ENCODE measurements at places on chromosomes 6 and 20. TPM values are rescaled to one million over a fixed set of nuclear protein-coding genes. Genes with fewer than 3 reads are reported as not detected.

DNA sequence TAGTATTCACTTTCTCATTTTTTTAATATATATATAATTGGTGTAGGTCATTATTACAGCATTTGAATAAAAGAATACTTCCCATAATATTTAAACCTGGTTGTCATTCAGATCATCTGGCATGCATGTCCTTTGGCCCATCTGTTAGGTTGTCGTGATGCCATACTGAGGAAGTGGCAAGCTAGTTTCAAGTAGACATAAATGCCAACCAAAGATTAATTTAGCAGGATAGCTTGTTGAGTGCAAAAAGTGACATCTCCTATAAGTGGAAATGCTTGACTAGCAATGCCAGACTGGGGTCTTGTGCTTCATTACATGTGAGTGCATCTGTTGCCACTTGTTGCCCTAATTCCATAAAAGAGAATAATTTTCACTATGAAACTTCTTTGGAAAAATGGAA is 1044.7 kb downstream of the GRIK2 start:
- no peak for DNase-seq

GRCh38 chr6:37783025-37783855 is 36.3 kb upstream of the ZFAND3 start:
- DNase-seq, result peak; percentile 60

Gene PACRG
- total RNA-seq, result not detected

Gene SLC52A3
- total RNA-seq, result not detected

Gene SPEF1
- total RNA-seq, result 0.36 TPM

GRCh38 chr6:28068067-28068466 is 12.3 kb upstream of the ZNF165 start:
- no peak for DNase-seq

DNA sequence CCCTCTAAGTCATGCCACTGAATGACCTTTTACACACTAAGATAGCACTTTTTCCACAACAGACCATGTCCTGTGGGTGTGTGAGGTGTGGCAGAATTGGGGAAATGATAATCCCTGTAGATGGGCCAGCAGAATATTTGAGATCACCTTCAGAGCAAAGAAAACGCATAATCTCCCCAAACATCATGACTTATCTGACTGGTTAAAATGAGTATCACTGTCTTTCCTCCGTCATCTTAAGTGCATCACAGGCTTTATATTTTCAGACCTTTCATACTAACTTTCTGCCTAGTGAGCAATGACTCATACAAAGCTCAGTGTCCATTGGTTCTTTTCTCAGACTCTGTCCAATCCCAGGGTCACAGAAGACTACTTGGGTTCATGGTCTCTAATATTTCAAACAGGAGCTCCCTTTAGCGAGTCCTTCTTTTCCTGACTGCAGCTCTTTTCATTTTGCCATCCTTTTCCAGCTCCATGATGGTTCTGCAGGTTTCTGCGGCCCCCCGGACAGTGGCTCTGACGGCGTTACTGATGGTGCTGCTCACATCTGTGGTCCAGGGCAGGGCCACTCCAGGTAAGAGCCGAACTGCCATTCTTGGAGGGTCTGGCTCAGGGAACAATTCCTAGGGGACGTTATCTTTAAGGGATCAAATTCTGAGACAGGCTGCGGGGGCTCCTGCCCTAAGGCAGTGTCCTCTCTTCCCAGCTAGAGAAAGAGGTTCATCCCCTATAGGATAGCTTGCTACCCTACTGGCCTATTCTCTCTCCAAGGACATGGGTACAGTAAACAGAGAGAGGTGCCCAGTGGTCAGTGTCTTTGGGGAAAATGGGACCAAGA is at the start of gene HLA-DPB1:
Gene HLA-DPB1, plus strand, starts transcription at position 423 of the 838 bp plus-strand sequence. Its CDS starts 52 bp downstream, at position 475.
- peak; percentile 73 for DNase-seq

- DNase-seq, result no peak
These were observed 632.3 kb downstream of the TFAP2B start for GRCh38 chr6:51450958-51451357.

Gene CFB
- 0.40 TPM for total RNA-seq

DNA sequence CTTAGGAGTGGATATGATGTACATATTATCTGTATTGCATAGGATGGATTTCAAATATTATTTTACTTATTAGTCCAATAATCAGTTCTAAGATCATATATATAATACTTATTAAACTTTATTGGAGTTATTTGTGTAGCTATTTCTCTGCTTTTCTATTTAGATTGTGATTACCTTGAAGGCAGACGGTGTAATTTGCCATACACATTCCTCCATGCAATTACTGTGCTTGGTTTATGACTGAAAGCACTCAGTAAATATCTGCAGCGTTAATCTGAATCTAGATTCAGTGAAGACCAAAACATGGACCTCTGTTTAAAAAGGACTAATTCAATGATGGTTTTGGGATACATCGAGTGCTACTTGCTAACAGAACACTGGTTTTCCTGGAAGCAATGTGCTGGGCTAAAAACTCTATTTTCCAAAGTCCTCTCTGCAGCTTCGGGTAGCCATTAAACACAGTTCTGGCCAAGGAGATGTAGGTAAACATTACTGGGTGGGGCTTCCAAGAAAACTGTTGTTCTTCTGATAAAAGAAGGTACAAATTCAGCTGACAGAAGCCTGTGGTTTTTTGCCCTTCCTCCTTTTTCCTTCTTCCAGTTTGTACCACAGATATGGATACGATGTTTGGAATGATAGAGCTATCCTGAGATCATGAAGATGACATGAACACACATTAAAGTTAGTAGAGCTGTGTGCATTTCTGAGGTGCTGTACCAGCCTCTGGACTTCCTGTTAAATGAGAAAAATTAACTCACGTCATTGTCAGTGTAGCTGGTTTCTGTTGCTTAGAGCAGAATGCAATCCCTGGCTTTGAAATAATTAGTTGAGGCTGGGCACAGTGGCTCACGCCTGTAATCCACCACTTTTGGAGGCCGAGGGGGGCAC is 136.5 kb upstream of the NUP153 start:
- no peak for DNase-seq

- DNase-seq, result no peak
These were observed 7.8 kb downstream of the TRIB3 start for GRCh38 chr20:388034-388994.

DNA sequence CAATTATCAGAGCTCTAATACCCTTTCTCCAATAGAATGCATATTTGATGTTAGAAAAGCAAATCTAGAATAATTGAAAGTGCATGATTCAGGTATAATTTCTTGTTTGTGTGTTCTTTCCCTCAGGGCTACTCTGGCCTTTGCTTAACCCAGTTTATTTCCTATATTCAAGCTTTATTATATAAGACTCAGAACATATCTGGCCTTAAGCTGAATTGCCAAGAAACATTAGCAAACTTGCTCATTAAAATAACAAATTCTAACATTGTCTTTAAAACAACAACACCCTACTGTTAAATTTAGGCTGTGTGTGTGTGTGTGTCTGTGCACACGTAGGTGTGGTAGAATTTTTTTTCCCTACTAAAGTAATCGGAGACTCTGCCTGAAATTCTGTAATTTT is 426.5 kb downstream of the UTRN start:
- no peak for DNase-seq

DNA sequence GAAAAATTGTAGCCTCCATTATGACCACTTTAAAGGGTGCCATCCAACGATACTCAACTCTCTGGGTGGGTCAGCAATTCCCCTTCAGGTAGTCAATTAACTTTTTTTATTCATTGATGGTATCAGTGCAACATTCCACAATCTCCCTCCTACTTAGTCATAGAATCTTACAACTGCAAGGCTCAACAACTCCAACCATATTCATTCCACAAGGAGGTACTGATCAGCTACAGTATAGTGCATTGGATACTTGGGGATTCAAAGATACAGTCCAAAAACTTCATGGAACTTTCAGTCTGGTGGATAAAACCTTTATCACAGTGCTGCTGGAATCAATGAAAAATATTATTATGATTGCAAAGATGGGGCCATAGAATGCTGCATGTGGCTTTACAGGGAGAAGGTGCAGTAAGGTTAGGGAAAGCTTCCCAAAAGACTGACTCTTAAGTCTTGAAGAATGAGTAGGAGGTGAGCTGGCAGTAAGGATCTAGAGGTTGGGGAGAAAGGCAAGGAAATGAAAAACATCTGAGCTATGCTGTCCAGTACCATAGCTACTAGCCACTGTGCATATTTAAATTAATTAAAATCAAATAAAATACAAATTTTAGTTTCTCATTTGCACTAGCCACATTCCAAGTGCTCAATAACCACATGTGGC is 314.7 kb upstream of the PRDM1 start:
- DNase-seq, result no peak

GRCh38 chr6:126086560-126086959 is 100.2 kb downstream of the TRMT11 start:
- no peak for DNase-seq

DNA sequence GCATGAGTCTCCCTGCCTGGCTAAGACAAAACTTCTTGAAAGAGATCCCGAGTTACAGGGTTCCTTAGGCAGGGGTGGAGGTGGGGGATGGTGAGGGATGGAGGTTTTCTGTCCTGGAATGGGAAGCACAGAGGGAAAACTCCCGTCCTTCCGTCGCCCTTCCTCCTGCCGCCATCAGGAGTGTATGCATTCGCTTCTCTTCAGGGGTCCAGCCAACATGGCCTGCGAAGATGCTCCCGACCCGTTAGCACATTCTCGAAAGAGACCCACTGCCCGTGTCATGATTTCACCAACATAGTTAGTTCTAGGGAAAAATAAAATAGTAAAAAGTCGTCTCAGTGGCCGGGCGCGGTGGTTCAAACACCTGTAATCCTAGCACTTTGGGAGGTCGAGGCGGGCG is 37.1 kb downstream of the KIF25 start:
- DNase-seq, result no peak
